ENCODE measurements at places on chromosomes 1 and 21.

- DNase-seq = no peak
Observed at GRCh38 chr1:3021801-3022401, 634 bp downstream of the ACTRT2 start.

- no peak for DNase-seq
Observed at GRCh38 chr1:168452329-168452728, 91.5 kb downstream of the XCL2 start.

- no peak for DNase-seq
Observed at GRCh38 chr1:220448217-220448616, 79.7 kb upstream of the MARK1 start.

DNA sequence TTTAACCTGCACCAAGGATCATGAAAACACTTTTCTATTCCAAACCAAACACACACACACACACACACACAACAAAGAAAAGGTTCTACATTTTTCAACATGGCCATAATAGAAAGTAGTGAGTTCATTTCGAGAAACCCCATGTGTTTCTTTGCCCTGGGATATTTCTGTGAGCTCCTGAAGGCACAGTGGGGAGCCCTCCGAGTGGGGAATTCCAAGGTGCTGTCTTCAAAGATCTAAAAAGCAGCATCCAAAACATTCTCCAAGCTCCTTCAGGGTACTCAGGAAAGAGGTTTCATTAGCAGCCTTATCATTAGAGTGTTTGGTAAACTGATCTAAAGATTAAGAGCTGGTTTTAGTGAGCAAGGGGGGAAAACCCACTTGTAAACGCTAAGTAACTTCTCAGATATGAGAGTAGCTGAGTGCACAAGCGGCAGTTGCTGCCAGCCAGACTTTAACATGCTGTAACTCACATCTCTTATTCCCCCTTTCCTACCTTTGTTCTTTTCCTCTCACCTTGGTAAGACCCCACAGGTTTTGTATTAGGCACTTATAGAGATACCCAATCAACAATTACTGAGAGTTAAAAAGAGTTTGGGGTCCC, 38.3 kb downstream of the ZC3H11B start:
- DNase-seq = no peak

DNA sequence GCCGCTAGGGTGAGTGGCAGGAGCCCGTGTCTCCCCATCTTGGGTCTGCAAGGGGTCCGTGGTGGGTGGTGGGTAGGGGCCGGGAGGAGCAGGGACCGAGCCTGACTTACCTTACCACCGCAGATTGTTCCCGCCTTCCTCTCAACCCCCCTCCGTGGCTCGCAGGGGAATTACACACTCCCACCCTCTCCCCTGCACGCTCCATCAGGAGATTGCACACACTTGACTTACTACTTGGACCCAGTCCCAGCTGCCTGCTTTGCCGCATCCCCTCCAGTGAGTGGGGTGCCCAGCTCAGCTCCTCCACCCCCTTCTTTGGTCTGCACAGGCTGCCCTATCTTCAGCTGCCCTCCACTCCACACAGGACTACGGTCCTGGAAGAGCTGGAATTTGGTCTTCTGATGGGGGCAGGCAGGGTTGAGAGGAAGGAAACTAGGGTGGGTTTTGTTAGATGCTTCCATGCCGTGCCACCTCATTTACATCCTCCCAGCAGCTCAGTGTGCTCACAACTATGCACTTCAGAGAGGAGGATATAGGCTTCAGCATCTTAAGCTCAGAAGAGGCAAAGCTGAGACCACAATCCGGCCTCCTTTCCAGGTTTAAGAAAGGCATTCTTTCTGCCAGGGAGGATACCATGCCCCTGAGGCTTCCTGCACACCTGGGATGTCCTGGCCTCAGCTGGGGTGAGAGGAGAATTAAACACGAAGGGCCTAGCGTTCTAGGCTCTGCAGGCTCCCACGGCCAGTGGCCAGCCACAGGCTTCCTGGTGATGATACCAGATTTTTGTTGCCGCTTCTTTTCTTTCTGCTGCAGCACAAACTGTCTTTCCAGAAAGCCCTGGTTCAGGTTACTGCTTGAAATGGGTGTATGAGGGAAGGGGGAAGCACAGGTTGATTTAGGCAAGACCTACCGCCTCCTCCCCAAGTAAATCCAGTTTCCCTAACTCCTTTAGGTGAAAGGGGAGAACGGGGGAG, 2.3 kb downstream of the KCNC4 start:
- peak; percentile 70 for DNase-seq

DNA sequence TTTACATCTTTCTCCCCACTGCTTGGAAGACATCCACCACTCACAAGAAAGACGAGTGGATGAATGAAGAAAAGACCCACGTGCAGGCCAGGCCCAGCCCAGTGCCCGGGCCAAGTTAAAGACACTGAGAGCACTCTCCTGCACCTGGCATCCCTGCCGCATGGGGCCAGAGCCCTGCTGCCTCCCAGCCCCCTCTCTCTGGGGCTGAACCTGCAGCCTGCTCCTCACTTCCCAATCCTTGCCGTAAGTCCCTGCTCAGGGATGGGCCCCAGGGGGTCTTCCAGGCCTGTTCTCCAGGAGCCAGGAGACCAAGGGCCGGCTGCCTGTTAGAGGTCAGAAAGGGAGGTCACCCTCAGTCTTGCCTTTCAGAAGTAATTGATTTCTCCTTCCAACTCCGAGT, 168.5 kb upstream of the ZC3H12A start:
- DNase-seq = no peak

GRCh38 chr1:43352351-43352705, 6.5 kb upstream of the CDC20 start:
- DNase-seq = no peak

DNA sequence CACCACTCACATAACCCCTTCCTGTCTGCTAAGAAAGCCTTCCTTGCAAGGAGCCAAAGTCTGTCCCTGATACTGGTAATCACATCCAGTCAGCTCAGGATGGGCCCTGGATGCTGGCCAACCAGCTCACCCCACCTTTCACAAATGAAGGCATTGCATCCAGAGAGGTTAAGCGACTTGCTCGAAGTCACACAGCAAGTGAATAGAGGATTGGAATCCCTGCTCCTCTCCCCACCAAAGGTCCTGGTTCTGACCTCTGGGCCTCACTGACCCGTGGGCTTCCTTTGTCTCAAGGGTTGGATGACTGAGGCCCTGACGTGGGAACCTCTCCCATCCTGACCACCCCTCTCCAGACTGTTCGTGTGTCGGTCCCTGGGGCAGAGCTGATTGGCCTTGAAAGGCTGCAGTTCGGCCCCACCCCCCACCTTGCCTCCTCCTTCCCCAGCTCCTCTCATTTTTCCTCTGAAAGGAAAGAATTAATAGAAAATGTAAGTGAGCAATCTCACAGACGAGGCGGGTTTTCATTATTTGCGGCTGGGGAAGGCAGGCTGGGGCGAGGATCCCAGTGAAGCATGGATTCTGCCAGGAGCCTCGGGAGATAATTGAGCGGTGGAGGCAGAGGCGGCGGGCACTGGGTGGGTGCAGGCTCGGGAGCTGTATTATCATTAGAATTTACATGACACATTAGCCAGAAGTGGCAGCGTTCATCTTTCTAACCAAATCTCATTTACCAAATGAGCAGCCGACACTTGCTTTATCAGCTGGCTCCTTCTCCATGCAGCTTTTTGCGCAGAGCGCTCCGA, 101.5 kb upstream of the CSF3R start:
- DNase-seq = peak; percentile 37

DNA sequence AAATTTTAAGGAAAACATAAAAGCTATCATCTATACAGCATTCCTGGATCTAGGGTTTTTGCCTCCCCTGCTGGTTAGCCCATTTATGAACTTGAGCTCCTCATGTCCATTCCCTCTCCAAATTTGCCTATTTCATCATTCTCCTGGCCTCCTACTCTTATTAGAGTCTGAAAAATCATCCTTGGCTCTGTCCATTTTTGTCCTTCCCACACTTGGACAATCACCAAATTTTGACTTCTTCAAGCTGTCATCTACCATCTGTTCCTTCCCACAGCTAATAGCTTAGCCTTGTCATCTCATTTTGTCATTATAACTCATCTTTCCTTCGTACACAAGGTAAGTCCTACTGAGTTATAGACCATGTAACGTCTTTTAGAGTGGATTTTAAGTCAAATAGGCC, 2.2 kb upstream of the HENMT1 start:
- DNase-seq = no peak

- DNase-seq = no peak
Observed at GRCh38 chr1:70143048-70143659, 62.2 kb downstream of the LRRC40 start.

DNA sequence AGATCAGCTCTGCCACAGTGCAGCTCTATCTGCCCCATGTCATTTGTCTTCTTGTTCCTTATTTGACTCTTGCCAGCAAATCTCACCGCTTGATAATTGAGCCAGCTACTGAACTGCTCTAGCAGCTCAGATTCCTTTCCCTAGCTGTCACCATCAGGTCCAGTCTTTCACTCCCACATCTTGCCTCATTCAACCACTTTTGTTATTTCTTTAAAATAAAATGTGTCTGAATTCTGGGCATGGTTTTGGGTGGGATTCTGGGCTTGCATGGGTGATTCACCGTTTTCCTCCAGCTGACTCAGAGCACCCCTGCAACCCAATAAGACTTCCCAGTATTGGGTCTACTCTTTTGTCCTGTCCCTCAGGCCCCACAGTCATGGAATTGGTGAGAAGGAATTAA, 215.7 kb downstream of the DSCAM start:
- DNase-seq = no peak

GRCh38 chr1:247043406-247043805, 35.2 kb downstream of the ZNF670 start:
- DNase-seq = no peak

GRCh38 chr1:67439277-67440029, 9.3 kb upstream of the SERBP1 start:
- no peak for DNase-seq

GRCh38 chr1:51669816-51670215, 52.9 kb downstream of the OSBPL9 start:
- no peak for DNase-seq

GRCh38 chr1:42368096-42368795, 12.3 kb upstream of the RIMKLA start:
- no peak for DNase-seq

DNA sequence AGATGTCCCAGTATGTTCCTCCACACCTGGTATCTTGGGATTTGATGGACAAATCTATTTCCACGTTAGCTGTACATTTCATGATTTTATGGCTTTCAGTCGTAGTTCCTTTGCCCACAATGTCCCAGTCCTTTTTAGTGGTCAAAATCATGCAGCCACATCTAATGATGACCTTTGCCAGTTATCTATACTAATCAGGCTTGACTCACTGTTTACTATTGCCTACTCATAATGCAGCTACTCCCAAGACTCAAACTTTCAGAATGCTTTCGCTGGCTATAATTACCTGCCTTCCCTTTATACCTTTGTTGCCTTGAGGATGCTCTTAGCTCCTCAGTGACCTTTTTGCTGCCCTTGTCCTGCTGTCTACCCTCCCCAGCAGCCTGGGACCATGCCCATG, 6.4 kb downstream of the NOS1AP start:
- DNase-seq = no peak

DNA sequence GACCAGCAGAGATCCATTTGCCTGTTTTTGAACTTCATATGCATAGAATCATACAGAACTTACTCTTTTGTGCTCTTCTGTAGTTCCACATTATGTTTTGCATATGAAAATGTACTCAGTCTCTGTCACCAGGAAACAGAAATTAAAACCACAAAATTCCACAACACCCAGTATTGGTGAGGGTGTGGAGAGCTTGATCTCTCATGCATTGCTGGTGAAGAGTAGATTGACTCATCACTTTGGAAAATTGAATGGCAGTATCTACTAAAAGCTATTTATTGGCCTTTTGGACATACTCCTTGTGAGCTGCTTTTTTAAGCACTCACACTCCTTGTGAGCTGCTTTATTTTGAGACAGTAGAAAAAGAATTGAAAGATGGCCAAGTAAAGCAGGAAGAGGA, 43.3 kb downstream of the VTCN1 start:
- DNase-seq = peak; percentile 46

- no peak for DNase-seq
Observed at GRCh38 chr21:29647353-29647781, 292.4 kb downstream of the GRIK1 start.

- DNase-seq = no peak
Observed at GRCh38 chr21:20108016-20108415, 890.2 kb upstream of the NCAM2 start.

- no peak for DNase-seq
Observed at GRCh38 chr21:16406355-16406754, 676.6 kb downstream of the USP25 start.

- peak; percentile 64 for DNase-seq
Observed at GRCh38 chr21:14120091-14120734, 90.5 kb downstream of the LIPI start.

DNA sequence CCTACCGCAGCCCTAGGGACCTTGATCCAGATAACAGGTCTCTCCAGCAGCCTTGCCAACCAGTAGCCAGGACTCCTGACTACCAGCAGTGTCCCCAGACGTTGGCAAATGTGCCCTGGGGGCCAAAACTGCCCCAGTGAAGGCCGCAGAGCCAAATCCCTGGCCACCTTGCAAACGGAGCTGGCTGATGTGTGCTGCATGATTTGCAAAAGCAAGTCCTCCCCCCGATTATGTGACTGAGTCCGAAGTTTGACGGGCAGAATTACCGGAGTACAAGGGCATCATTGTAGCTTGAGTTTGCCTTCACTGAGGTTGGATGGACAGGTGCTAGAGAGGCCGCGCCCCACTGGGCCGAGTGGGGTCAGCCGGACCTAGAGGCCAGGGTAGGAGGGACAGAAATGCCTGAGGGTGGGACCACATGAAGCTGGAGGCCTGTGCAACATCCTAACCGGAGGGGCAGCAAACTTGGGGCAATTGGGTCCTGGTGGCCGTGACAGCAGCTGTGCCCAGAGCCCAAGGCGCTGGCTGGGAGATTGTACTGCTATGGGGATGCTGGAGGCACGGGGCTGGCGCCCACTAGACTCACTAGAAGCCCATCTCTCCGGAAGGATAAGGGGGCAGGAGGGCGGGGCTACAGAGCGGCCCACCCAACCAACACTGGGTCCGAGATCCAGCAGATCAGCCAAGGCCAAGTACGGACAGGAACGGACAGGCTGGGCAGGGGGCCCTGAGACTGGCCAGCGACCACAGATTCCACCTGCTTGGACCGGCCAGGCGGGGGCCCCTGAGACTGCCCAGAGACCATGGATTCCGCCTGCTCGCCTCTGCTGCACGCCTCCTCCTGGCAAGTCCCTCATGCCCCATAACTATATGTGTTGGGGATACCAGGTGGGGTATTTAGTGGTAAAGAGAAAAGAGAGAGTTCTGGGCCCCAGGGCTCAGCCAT, 2.8 kb downstream of the ARHGEF16 start:
- DNase-seq = no peak

GRCh38 chr1:234709473-234710228, 99.7 kb upstream of the IRF2BP2 start:
- no peak for DNase-seq

GRCh38 chr1:116164604-116165368, 53.6 kb downstream of the MAB21L3 start:
- DNase-seq = no peak

Data from NCI-H526 (cell line).